Ascending aorta (tissue), 2 donors: ENCODE measurements at places on chromosomes 13 and 19.

GRCh38 chr19:40736661-40737060, 13.6 kb downstream of the ACTMAP start:
- no peak for DNase-seq

- DNase-seq: no peak
Observed at GRCh38 chr13:110938662-110939421, 24.0 kb upstream of the ANKRD10 start.

GRCh38 chr19:34269968-34270621, 15.7 kb downstream of the GARRE1 start:
- peak; percentile 89 for DNase-seq

- DNase-seq: no peak
Observed at GRCh38 chr13:93378184-93378583, 151.6 kb downstream of the GPC6 start.

DNA sequence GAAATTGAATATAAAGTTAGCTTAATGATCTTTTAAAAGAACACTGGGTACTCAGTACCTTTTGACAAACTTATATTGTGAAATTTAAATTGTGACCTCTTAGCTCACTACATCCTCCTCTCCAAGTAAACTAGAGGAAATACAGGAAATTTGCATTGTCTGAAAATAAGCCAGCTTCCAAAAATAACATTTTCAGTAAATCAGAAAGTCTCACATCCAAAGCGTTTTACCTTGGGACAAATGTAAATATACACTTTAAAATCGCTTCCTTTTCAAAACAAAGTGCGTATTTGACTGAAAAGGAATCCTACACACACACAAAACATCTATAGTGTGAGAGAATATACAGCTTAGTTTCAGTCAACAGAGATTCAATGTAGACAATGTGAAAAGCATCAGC, 2.1 kb upstream of the EFNB2 start:
- DNase-seq: no peak

- DNase-seq: no peak
Observed at GRCh38 chr13:73677048-73677601, 457.1 kb downstream of the KLF12 start.

DNA sequence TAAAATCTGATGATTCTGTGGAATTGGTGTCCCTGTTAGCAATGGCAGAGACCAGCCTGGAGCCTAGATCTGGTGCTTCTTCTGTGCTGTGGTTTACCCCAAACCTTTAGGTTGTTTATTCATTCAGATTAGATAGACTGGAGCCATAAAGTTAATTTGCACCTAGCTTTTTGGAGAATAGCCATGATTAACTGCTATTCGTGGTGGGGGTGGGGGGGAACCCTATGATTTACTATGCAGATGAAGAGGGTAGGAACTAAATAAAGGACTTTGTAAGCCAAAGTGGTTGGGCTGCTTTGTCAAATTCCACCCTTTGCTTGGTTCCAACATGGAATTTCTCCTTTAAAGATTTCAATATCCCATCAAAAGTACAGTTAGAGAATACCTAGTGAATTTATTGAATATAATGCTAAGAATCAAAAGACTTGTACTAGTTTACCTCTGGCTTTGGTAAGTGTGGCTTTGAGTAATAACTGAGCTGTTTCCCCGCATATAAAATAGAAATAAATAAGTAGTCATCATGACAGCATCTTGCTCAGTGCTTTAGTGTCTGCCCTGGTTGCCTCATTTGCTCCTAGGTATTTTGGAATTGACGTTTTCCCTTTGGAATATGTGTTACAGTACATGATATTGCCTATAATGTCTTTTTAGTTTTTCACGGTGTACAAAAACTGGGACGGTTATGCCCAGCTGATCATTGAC, 27.6 kb downstream of the SKA3 start:
- DNase-seq: no peak

GRCh38 chr19:16601378-16602052, 26.5 kb downstream of the MED26 start:
- no peak for DNase-seq

DNA sequence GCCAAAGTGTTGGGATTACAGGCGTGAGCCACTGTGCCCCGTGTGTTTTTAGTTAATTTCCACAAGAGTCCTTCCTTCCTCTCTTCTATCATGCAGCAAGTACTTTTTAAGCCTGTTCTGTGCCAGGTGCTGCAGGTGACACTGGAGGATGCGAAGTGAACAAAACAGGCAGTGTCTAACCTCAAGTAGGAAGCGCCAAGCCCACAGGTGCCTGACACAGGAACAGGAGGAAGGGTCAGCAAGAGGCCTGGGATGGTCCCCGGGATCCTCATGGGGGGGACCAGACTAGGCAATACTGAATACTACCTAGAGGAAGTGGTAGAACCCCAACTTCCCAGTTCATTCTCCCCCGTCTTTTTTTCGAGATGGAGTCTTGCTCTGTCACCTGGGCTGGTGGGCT, 1.8 kb upstream of the CALR start:
- no peak for DNase-seq

DNA sequence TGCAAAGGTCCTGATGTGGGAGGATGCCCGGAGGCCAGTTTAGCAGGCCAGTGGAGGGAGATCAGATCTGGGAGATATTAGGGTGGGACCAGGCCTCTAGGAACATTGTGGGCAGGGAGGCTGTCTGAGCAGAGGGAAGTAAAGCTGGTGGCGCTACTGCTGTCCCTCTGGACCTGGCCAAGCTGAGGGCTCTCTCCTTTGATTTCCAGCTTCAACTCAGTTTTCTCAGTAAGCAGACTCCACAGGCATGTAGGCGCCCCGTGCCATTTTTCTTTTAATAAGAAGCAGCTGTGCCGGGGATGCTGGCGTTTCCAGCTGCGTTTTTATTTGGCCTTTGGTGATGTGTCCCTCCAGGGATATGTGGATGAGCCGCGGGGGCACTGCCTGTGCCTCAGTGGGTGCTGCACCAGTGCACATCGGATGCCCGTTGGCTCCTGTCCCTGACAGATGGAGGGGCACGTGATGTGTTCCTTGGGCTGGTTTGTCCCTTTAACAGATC, 6.7 kb downstream of the DNM2 start:
- no peak for DNase-seq
